ENCODE measurements at places on chromosomes 3 and 15.

DNA sequence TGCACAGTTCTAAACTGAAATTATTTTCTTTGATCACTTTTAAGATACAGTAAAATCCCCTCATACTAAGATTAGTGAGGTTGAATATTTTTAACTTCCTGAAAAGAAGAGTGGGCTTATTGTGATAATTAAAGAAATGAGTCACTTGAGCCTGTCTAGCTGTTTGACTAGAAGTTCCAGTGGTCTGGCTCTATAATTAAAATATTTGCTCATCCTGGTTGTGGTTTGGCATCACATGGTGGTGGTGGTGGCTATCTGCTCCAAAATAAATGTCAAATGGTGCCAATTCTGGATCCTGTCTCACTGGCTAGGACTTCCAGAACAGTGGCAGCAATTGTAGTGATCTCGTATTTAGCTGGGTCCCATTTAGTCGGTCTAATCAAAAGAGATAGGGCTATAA lies 8.6 kb upstream of the TEX9 start:
- DNase-seq = peak; percentile 57

DNA sequence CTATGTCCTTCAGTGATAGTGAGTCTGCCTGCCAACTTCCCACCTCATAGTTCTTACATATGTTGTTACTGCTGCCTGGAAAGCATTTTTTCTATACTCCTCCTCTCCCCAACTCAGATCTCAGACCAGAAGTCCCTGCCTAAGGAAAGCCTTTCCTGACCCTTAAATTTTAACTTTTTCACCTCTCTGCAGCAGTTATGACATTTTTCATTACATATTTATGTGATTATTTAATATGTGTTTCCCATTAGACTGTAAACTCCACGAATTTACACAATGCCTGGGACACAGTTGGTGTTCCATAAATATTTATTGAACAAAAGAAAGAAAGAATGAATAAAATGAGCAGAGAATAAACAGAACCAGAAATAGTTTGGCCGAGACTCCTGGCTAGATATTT lies 125.5 kb downstream of the MITF start:
- DNase-seq = no peak

DNA sequence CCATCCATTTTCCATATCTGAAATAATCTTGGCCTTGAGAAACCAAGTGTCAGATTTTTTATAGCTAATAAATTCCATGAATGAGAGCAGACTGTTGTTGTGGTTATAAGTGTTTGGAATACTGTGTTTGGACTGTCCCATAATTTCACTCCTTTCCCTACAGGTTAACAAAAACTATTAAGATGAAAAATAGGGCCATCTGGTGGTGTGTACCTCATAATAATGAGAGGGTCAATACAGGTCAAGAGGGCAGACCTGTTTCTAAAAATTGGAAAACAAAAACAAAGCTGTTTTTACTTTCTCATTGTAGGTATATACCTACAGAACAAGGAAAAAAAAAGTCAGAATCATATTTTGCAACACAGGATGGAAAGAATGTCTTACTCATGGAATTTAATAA lies 553.8 kb upstream of the SGO1 start:
- no peak for DNase-seq

- DNase-seq = no peak
Observed at GRCh38 chr3:168405288-168405687, 309.6 kb upstream of the GOLIM4 start.

DNA sequence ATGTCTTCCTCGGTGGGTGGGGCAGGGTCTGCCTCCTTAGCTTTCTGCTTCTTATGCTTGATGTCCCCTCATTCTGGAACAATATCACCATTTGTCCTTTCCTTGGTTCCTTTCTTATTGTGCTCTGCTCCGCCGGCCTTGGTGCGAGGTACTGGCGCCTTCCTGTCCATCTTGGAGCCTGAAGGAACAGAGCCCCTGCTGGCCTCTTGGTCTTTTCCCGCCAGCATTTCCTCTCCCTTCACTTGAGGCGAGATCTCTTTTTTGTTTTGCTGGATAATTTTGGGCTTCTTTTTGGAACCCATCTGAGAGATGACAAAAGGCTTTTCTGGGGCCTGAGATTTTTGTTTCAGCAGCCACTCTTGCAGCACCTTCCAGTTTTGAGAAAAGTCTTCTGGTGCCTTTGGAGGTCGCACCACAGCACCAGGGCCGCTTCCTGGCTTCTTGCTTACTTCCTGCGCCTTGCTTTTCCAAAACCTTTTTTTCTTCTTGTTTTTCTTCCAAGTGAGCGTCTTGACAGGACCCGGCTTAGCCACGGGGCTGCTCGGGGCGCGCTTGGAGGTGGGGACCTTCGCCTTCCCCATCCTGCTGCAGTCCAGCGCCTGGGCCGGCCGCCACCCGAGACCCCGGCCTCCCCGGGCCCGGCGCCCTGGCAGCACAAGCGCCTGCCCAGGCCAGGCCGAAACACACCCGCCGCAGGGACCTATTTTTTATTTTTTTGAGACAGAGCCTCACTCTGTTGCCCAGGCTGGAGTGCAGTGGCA lies 127.1 kb downstream of the KLF13 start:
- no peak for DNase-seq
